Activated CD4-positive, alpha-beta T cell treated with anti-CD3 and anti-CD28 coated beads, Interleukin-2, amount 10 ng/mL, durations not matched to agents 7 days and 5 days (primary cell): ENCODE measurements at places on chromosomes 3 and 15. TPM values are rescaled to one million over a fixed set of nuclear protein-coding genes. Genes with fewer than 3 reads are reported as not detected.

Gene FBXO40
- not detected for total RNA-seq

Gene ASB14
- not detected for total RNA-seq

DNA sequence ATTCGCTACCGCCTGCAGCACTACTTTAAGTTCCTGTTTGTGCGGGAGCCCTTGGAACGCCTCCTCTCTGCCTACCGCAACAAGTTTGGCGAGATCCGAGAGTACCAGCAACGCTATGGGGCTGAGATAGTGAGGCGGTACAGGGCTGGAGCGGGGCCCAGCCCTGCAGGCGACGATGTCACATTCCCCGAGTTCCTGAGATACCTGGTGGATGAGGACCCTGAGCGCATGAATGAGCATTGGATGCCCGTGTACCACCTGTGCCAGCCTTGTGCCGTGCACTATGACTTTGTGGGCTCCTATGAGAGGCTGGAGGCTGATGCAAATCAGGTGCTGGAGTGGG is 995 bp downstream of the CHST14 start:
- H3K4me1 ChIP-seq = peaks cover 25% of the 10 kb centered on the region
- peak; percentile 31 for DNase-seq
- peak overlapping the region; percentile 85 for H3K4me3 ChIP-seq
- H3K36me3 ChIP-seq = peaks cover 9% of the 10 kb centered on the region
- peak overlapping the region; percentile 90 for H3K27ac ChIP-seq

GRCh38 chr15:70226337-70226980 is 128.7 kb upstream of the TLE3 start:
- peaks cover 6% of the 10 kb centered on the region for H3K36me3 ChIP-seq
- H3K27me3 ChIP-seq = peaks cover 2% of the 10 kb centered on the region
- H3K27ac ChIP-seq = no peak overlapping the region
- DNase-seq = no peak
- no peak overlapping the region for H3K4me3 ChIP-seq
- H3K4me1 ChIP-seq = peaks cover 8% of the 10 kb centered on the region

GRCh38 chr15:56984681-56985481 is 66.4 kb downstream of the TCF12 start:
- H3K4me3 ChIP-seq = no peak overlapping the region
- H3K36me3 ChIP-seq = no peaks in the 10 kb centered on the region
- DNase-seq = no peak
- H3K27me3 ChIP-seq = no peaks in the 10 kb centered on the region
